Left colon (tissue), 2 donors: ENCODE measurements at places on chromosomes 7 and 10. TPM values are rescaled to one million over a fixed set of nuclear protein-coding genes. Genes with fewer than 3 reads are reported as not detected.

DNA sequence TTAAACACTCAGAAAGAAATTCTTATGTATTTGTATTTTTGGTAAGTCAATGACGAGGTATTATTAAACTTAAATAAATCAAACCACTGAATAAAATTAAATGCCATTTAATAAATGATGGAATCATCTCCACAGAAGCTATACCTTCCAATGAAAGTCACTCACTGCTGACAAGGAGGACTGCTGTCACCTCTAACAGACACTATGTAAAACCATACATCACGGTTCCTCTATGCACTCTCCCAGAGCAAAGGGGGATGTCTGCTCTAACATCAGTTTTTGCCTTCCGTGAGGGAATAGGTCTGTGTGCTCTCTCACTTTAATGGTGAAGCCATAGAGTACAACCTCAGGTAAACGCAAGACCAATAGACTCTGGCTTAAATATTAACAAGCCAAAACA is 99.7 kb upstream of the DDC start:
- no peak for DNase-seq

DNA sequence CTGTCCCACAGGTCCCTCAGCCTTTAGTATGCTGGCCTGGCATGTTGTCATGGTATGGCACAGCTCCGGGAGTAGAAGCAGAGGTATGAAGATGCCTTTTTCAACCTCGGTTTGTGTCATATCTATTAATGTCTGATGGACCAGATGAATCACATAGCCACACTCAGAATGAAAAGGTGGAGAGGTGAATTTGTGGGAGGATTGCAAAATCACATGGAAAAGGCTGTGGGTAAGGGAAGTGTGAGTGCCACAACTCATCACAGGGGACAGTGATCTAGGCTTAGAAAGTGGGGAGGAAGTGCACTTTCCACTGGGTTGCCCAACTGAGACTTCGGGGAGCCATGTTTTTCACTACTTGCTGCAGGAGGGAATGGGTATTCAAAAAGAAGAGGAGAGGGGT is 190.7 kb downstream of the WDR11 start:
- no peak for DNase-seq

GRCh38 chr10:32795598-32796183 is 162.3 kb downstream of the ITGB1 start:
- DNase-seq: no peak

GRCh38 chr7:13641714-13642113 is 347.8 kb downstream of the ETV1 start:
- no peak for DNase-seq

DNA sequence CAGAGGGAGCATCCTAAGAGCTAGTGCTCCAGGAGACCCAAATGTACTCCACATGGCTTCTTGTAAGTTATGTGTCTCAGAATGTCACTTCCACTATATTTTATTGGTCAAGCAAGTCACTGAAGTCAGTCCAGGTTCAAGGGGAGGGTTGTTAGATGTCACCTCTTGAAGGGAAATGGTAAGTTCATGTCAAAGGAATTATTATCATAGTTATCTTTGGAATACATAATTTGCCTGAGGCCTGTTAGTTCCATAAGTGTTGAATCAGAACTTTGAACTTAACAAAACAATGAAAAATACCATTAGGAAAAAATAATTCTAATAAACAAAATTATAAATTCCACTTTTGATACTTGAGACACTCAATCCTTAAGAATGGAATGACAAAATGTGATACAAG is 30.6 kb downstream of the STAM start:
- no peak for DNase-seq

GRCh38 chr7:44262031-44262430 is 61.3 kb downstream of the YKT6 start:
- no peak for DNase-seq

Gene IFIT1B
- total RNA-seq: not detected

GRCh38 chr10:62199584-62199983 is 69.1 kb downstream of the RTKN2 start:
- no peak for DNase-seq

GRCh38 chr7:79241288-79242060 is 212.0 kb downstream of the MAGI2 start:
- DNase-seq: no peak

- DNase-seq: no peak
Measured at GRCh38 chr7:84591897-84592296, 397.3 kb upstream of the SEMA3A start.

GRCh38 chr7:132609906-132610520 is 33.7 kb upstream of the PLXNA4 start:
- no peak for DNase-seq

Gene NEUROD6
- total RNA-seq: not detected

DNA sequence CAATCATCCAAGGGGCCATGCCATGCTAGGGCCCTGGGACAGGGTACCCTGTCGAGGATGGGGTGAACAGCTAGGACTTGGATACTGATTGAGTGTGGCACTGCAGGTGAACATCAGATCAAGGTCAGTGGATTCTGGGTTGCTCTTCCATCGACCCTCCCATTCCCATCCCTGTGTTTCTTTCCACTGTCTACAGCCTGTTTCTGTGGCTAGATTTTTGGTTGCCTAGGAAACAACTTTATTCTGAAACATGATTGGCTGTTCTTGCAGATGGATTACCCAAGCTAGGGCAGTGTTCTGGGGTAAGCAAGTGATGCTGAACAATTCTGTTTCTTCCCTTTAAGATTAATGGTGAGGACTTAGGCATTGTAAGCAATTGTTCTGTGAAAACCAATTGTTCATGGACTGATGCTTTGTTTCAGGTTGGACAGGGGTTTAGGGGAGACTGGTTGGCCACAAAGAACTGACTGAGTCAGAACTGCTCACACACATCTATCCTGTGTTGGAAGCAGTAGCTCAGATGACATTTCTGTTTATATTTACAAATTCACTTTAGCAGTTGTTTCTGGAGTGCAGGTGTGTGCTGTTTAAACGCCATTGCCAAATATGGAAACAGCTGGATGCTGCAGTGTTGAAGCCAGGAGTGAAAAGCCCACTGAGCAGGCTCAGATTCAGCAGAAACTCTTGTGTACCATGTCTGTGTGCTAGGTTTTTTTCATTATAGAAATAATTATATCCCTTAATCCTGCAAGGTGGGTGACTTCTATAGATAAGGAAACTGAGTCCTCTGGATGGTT is 102.3 kb upstream of the BTBD16 start:
- DNase-seq: no peak

DNA sequence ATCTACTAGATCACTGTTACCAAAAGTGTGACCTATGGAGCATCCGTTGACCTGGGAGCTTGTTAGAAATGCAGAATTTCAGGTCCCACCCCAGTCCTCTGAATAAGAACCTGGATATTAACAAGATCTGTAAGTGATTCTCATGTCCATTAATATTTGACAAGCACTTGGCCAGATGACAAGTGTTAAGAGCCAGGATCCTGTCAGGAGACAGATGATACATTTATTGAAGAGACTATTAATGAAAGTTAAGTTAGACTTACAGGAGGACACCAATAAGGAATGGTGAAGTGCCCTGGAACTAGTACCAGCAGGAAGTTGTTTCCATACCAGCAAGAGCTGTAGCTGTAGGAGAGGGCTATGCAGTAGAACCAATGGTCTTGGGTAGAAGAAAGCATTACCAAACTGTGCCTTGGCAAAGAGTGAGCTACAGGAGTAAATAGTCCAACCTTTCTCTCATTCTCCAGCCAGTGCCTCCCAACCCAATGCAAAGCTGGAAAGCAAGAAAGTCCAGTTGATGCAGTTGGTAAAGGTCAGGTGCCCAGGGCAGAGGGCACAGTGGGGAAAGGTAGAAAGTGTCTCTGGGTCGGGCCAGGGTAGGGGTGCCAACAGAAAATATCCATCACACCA is 35.3 kb upstream of the ADD3 start:
- DNase-seq: no peak

Gene STEAP1
- total RNA-seq: 16.8 TPM

Gene GJD4
- total RNA-seq: not detected

DNA sequence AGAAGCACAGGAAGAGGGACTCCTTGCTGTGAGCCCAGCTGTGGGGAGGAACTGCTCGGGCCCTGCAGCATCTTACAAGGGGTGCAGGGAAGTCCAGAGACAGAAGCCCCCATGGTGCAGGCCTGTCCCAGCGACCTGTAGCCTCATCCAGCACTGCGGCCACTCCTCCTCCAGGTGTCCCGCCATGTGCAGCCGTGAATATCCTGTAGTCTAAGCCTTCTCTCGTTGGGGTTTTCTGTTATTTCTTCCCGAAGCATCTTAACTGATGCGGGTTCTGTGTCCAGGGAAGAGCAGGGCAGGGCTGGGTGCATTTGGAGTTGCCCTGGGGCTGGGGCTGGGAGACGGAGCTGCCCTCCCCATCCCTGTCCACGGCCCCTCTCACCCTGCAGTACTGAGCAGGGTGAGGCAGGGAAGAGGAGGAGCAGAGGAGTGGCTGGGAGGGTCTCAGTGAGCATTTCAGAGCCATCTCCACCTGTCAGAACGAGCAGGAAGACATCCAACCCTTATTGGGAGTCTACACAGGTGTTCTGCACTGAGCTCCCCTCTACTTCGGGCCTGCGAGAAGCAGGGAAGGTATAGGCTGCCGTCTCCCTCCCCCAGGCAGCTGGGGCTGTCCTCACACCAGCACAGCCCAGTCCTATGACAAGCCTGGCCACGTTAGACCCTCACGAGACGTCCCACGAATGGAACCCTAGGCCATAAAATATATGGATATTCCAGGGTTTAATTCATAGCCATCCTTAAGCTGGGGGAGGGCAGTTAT is 494.5 kb downstream of the DNAJB6 start:
- DNase-seq: no peak

DNA sequence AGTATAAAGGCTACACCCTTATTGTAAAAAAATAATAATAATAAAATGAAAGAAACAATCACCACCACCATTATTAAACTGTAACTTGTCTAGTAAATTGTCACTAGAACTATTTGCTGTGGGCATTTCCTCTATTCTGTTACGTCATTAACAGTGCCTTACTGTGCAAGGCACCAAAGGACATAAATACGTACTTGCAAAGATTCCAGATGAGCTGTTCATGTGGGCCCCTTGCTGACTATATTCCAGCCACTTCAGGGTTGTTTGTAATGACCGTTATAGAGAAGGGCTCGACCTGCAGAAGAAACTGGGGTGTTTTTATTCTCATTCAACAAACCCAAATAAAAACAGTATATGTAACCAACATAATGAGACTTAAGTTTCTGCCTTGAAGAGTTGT is 60.4 kb downstream of the KLRG2 start:
- DNase-seq: no peak

DNA sequence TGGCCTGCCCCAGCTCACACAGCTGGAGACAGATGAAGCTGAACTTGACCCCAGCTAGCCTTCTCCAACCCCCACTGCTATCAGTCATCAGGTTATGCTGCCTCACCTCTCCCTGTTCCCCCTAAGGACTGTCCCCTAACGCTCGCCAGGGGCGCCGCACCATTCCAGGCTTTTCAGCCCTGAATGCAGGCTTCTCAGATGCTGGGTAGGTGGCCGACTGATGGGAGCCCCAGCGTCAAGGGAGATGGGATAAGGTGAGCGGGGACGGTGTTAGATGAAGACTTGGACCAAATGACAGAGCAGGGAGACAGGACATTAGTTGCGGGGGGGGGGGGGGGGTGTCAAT is 15.8 kb upstream of the OPALIN start:
- DNase-seq: no peak

DNA sequence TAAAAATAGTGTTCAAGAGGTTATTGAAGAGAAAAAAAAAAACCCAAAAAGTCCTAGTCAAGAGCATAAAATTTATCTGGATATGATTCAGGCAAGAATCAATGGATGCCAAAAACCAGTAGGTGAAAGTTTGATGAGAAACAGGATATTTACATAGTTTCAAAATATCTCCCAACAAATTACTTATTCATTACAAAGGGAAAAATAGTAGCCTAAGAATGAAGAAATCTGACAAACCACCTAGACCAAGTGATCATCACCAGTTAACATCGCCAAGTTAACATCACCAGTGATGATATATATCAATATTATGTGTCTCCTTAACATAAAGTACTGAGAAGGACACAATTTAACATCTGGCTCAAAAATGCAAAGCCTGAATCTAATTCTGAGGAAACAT is 85.2 kb downstream of the RNLS start:
- DNase-seq: no peak

Gene TAS2R60
- not detected for total RNA-seq

DNA sequence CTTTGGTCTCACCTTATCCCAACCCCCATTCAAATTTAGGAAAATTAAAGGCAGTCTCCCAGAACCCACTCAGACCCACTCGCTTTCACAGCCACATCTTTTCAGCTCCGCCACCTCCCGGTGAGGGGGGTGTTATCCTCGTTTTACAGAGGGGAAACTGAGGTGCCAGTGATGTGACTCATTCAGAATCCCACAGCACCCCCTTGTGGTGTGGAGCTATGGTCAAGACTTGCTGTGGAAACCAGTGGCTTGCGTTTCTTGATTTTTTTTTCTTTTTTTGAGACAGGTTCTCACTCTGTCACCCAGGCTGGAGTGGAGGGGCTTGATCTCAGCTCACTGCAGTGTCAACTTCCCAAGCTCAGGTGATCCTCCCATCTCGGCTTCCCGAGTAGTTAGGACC is 27.6 kb downstream of the SLC35G1 start:
- DNase-seq: no peak

DNA sequence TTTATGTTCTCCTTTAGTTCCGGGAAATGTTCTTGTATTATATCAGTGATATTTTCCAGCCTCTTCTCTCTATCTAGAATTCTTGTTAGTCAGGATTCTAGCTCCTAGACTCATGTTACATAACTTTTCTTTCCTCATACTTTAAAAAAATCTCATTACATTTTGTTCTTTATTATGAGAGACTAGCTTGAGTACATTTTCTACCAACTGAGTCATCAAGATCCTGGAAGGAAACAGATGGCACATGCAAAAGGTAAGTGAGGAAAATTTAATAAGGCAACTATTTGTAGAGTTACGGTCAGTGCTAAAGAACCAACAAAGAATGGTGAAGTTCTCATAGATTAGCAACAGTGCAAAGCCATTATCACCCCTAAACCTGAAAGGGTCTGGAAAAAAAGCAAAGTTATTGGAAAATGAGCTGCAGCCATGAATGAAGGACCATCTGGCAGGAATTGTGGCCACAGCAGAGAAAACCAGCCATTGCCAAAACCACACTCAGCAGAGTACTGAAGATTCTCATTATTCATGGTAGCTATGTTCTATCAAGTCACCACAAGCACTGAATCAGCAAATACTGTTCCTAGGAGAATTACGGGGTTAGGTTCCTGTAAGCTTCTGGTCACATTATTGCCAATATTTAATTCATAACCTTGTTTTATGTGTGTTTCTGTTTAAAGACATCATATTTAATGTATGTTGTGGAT is 98.3 kb upstream of the C7orf33 start:
- no peak for DNase-seq

Gene CDK6
- total RNA-seq: 35.5 TPM
